ENCODE measurements at places on chromosomes 7 and 10.
A peak's percentile ranks its signal among the peaks of the same experiment; 100 is the strongest.

DNA sequence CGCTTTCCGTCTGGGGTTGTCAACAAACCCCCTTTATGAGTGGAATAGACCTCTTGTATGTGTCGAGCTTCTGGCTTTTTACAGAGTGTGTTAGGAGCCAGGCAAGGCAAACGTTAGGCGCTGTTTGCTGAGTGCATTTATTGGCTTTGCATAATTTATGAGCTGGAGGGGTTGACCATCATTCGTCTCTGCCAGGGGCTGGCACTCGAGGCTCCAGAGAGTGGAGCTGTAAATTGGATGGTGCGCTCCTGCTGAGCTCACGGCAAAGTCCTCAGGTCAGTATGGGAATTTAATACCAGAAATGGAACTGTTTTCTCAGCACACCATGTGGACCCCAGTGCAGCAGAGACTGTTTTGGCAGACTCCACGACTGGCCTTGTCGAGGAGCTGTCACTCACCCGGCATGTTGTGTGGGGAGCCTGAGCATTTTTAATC is 699.4 kb upstream of the GALNT17 start:
- DNase-seq, result no peak

GRCh38 chr7:55568613-55569268 is 3.6 kb downstream of the VOPP1 start:
- no peak for DNase-seq

DNA sequence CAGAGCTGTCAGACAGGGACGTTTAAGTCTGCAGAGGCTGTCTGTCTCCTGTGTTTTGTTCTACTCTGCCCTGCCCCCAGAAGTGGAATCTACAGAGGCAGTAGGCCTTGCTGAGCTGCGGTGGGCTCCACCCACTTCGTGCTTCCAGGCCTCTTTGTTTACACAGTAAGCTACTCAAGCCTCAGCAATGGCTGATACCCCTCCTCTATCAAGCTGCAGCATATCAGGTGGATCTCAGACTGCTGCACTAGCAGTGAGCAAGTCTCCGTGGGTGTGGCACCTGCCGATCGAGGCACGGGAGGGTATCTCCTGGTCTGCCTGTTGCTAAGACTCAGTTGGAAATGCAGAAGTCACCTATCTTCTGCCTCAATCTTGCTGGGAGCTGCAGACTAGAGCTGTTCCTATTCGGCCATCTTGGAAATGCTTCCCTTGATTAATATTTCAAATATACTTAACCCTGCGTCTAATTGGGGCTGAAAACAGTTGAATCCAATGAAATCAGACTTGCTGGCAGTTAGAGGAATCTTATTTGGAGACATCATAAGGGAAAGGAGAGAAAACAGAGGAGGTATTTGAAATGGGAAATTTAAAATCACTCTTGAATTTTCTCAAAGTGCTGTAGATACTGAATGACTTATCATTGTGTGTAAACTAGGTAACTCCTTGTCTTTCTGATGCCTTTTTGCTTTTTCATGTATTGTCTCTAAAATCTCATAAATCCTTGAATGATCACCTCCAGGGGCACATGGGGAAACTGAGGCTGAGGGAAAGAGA is 13.8 kb upstream of the CYP3A5 start:
- no peak for DNase-seq

DNA sequence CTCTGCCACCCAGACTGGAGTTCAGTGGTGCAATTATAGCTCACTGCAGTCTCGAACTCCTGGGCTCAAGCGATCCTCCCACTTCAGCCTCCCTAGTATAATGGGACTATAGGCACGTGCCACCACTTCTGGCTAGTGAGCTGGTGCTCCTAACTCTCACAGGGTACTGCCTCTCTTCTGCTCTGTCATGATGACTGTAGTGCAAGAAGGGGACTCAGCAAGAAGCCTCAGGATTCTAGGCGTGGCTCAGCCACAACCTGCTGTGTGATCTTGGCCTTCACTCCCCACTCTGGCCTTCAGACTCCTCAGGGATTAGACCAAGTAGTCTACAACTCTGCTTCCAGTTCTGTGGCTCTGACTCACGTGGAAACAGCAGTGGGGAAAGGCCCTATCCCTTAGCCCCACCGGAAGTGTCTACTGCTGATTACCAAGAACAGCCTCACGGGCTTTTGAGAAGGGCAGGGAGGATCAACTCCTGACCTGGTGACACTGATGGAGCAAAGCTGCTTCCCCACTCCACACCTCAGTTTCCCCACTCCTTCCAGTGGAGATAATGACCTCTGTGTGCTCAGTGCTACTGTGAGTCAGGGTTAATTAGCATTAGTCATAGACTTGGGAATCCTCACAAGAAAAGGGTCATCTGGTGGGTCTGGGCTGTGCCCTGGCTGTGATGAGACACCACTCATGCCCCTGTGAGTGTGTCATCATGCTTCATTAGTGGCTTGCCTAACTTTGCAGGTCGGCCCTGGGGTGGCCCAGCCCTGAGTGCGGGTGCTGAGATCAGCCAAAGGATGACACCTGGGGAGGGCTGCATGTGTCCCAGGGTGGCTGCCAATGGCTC is 41.1 kb downstream of the ZC3HC1 start:
- peak; percentile 89 for DNase-seq

DNA sequence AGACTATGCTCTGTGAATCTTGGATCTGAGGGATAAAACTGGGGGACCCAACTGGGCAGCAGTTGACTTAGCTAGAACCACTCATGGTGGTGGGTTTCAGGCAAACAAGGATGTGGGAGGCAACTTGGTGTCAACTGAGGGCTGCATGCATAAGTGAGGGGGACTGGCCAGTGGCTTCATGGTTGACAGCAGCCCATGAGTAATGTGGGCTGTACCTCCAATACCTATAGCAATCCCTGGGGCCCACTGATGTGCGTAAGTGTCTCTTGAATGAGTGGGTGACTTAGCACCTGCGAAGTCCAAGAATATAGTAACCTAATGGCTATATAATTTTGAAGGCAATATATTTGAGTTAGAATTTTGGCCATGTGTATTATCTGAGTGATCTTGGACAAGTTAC is 13.7 kb upstream of the MAP3K8 start:
- no peak for DNase-seq

DNA sequence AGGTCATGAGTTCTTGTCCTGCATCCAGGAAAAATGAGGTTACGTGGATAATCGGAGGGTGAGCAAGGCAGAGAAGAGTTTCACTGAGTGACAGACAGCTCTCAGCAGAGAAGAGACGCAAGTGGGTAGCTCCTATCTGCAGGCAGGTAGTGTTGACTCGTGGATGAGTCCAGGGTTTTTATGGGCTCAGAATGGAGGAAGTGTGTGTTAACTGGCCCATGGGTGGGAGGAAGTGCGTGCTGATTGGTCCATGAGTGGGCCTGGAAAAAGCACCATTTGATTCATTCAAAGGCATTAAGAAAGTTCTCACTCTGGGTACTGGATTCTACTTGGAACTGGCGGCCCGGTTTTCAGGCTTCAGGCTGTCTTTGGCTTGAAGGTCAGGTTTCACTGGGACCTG is 4.8 kb upstream of the DMTF1 start:
- no peak for DNase-seq

DNA sequence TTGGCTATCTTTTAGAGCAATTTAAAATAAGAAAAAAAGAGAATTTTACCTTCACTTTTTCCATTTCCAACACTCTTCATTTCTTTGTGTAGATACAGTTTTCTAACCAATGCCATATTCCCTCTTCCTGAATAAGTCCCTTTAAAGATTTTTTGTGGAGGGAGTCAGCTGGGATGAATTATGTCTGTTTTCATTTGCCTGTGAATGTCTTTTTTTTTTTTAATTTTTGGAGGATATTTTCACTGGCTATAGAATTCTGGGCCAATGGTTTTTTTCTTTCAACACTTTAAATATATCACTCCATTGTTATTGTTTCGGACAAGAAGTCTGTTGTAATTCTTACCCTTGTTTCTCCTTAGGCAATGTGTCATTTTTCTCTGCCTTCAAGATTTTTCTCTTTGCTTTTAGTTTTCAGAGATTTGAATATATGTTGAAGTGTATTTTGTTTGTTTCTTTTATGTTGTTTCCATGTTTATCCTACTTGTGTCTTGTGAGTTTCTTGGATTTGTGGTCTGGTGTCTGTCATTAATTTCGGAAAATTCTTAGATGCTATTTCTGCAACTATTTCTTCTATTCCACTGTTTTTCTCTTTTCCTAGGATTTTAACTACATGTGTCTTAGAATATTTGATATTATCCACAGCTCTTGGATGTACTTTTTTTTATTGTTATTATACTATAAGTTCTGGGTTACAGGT is 20.0 kb upstream of the CXCL12 start:
- no peak for DNase-seq

DNA sequence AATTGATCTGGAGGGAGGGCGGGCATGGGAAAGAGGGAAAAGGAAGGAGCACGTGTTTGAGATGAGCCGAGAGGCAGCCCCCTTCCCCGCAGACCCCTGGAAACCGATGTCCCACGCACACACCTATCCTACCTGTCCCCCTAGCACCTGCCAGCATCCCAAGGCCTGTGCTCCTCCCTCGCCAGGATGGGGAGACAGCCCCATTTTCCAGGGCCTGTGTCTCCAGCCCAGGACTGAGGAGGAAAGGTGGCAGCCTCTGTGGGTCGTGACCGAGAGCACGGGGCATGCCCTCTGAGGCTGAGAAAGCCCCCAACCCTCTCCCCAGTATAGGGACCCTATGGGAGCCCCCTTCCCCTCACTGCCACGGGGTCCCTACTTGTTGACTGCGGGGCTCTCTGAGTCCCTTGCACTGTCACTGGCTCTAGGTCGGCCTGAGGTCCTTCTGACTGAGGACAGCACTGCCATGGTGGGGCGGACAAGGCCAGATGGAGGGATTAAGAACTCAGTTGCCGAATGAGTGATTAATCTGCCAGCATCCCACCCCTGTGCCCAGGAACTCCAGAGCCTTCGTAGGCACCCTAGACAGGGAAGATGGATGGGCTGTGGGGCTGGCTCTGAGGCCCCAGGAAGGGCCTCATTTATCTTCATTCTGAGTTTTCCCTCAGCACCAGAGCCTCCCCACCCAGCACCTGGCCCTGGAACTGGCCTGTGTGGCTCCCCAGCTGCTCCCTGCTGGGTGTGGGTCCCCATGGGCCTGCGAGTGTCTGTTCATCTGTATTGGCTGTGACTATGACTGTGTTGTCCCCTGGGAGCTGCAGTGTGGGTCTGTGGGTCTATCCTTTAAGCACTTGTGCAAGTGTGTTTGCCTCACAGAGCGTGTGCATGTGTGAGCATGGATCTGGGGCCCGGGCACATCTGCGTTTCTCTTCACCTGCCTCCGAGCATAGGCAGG is 26.0 kb downstream of the CRHR2 start:
- no peak for DNase-seq

Data from NCI-H460 (cell line).